ENCODE measurements at places on chromosomes 1 and 21. TPM values are rescaled to one million over a fixed set of nuclear protein-coding genes. Genes with fewer than 3 reads are reported as not detected.

KRTAP10-7 gene
- total RNA-seq = not detected

CFAP45 gene
- 1.1 TPM for total RNA-seq

ATP1A2 gene
- 118 TPM for total RNA-seq

C4BPA gene
- not detected for total RNA-seq

OR2G6 gene
- under 0.01 TPM for total RNA-seq

CDK18 gene
- 1.00 TPM for total RNA-seq

DISP1 gene
- total RNA-seq = 11.2 TPM

PPP1R8 gene
- total RNA-seq = 40.5 TPM

PDE9A gene
- total RNA-seq = 23.5 TPM

LCE3D gene
- total RNA-seq = not detected

PAX7 gene
- total RNA-seq = 0.82 TPM

CEP104 gene
- total RNA-seq = 31.0 TPM

PTPRC gene
- 4.4 TPM for total RNA-seq

DNA sequence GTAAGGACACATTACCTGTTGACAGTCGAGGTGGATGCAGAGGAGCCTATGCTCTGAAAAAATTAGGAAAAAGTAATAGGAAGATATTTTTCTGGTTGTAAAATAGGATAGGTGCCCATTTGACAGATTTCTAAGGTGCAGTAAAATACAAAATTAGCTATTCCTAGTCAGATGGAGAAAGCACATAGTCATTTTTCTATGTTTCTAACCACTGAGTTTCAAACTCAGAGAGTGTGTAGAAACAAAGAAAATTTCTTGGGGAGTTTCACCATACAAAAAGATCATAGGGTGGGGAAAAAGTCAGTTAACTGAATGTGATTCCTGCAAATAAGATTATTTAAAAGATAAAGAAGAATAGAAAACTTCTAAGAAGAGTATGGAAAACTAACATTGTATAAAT, 666.9 kb downstream of the KCNT2 start:
- DNase-seq = no peak

GRCh38 chr21:29175408-29176134, 45.1 kb downstream of the MAP3K7CL start:
- DNase-seq = no peak

GRCh38 chr1:202711949-202712635, 1.8 kb upstream of the SYT2 start:
- no peak for DNase-seq

- no peak for DNase-seq
Observed at GRCh38 chr1:43293176-43293575, 7.6 kb upstream of the TIE1 start.

DNA sequence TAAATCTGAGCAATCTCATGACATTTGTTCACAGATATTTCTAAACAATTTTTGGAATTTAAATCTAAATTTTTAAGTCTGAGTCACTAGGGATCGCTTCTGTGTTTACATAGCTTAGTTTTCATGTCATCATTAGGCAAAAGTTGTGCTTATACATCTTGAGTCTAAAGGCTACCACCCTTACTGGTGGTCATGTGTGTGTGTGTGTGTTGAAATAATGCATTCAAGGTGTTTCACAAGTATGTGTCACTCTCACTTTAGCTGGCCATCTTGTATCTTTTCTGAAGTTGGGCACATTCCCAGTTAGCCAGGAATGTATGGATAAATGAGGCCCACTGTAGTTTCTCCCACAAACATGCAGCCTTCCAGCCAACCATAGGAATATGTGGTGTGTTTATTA, 1162.5 kb upstream of the PRMT6 start:
- DNase-seq = no peak

DNA sequence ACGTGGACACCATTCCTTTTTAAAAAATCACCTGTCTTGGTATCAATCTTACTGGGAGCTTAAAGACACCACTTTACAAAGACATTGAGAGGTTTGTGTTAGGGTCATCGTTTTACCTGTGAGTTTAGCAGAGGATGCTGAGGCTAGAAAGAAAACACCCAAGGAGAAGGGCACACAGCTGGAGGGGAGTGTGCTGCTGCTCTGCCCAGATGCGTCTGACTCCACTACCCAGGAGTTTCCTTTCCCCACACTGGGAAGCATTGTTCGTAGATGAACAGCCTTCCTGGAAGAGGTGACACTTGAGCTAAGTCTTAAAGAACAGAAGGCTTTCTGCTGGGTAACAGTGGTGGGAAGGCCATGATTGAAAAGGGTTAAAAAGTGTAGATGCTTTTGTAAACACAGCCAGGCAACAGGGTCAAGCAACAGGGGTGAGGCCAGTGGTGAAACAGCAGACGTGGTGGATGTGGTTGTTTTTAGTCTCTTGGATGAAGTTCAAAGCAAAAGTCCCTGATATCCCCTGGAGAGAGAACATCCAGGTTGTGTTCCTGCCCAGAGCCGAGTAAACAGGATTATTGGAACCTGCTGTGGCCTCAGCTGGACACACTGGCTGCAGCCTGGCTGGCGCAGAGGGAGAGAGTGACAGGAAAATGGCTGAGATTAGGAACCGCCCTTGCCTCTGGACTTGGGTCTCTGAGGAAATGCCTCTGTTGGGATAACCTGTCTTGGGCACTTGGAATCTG, 198.6 kb upstream of the JUN start:
- DNase-seq = no peak

GRCh38 chr1:116940814-116941599, 31.3 kb downstream of the PTGFRN start:
- DNase-seq = no peak

DNA sequence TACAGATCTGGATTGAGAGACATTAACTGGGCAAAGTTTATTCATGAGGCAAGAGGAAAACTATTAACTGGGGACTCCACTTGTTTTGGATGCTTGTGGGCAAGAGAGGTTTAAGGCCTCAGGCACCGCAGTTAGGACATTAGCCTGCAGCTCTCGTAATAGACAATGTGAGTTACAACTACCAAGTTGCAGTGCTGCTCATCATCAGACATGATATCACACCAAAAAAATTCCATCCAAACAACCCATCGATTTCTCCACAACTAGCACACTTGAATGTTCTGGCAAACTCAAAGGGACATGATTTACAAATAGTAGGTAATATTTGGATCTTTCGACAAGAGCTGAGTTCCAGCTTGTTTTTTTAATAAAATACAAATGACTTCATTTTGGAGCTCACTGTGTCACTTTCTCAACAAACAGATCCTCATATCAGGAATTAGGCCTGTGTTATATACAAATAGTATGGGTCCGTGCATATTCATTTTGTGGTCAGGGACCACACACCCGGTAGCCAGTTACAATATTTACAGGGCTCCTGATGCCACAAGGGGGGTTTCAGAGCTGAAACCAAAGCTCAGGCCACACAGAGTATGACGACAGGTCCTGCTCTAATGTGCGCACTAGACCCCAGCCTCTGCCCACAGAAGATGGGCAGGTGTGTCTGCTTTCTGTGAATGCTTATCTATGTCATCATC, 128.0 kb downstream of the TGFBR3 start:
- no peak for DNase-seq

GRCh38 chr1:41416552-41417334, 55.5 kb downstream of the FOXO6 start:
- DNase-seq = peak; percentile 75

DNA sequence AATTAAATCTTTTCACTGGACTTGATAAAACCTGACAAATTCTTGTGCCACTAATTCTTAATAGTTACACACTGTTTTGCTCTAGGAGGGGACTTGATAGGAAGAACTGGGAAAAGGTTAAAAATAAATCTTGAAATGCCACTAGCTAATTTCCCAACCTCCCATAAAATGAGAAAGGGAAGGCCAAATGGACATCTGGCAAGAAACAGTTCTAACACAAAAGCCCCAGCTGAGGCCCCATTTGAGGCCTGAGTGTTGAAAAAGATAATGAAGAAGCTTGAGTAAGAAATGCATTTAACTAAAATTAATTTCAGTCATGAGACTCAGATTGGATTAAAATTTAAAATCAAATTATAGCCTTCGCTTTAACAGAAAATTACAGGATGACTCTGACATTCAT, 11.2 kb upstream of the RAP1GAP start:
- DNase-seq = no peak

- no peak for DNase-seq
Observed at GRCh38 chr1:62218604-62219003, 24.0 kb downstream of the L1TD1 start.

- no peak for DNase-seq
Observed at GRCh38 chr1:107250169-107250568, 109.3 kb downstream of the NTNG1 start.

GRCh38 chr1:69506311-69506710, 61.4 kb upstream of the LRRC7 start:
- no peak for DNase-seq

GRCh38 chr1:147786536-147786935, 26.1 kb upstream of the GJA5 start:
- no peak for DNase-seq

- no peak for DNase-seq
Observed at GRCh38 chr1:204947338-204947737, 76.7 kb downstream of the NFASC start.

DNA sequence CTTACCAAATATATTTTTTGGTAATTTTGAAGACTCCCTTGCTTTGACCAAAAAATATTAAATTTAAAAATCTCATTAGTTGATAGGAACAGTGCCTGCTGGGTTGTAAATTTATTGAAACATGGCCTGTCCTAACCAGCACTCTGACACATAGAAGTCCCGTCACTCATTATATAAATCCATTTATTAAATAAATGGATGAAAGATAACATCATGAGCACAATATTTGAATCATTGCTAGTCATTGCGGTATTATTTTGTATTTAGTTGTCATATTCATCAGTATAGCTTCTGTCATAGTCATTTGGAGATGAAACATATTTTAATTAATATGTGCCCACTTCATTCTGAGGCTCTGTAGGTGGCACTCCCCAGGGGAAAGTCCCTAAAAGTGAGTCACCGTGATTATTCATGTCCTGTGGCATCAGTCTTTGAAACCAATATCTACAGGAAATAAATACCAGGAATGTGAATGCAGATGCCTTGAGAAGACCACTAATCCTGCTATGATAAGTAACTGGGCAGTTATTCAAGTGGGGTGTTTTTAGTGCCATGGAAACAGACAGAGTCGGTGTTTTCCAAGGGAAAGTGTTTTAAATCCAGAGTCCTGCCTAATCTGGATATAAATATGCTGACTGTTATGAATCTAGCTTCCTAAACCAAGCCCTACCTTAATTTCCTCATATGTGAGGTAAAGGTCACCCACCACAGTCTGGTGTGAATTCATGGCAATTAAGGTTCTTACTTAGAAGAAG, 302.0 kb downstream of the DUSP10 start:
- DNase-seq = no peak

GRCh38 chr1:63802109-63802508, 28.3 kb downstream of the ROR1 start:
- no peak for DNase-seq

GRCh38 chr1:1809489-1809888, 31.2 kb upstream of the NADK start:
- DNase-seq = no peak

DNA sequence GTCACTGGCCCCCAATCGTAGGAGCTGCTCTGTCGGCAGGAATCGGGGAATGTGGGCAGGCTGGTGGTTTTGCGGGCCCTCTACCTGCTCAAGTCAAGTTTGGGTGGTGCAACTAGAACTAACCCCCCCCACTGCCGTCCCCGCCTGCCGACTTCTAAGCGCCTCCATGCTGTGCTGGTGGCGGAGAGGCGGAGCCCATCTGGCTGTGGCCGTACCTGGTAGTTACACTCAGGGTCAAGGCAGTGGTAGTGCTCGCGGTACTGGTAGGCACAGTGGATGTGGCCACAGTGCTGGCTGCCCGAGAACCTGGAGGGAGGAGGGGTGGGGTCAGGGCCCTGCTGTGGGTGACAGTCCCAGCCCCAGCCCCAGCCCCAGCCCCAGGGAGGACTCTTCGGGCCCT, 140.0 kb downstream of the CASZ1 start:
- no peak for DNase-seq

DNA sequence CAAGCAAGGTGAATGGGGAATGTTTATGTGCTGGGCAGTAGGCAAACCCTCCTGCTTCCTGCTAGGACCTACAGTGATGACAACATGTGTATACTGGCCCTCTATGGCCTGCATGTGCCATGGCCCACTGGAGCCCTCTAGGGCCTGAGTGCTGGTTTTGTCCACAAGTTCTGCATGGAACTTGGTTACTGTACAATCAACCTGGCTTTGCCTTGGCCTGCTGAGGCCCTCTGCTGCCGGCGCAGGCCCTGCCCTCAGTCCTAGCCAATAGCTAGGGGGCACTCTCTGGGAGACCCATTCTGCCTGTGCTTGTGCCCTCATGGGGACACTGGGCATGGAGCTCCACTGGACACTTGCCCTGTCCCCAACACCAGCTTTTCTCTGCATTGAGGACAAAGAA, 138.6 kb upstream of the NGF start:
- no peak for DNase-seq

DNA sequence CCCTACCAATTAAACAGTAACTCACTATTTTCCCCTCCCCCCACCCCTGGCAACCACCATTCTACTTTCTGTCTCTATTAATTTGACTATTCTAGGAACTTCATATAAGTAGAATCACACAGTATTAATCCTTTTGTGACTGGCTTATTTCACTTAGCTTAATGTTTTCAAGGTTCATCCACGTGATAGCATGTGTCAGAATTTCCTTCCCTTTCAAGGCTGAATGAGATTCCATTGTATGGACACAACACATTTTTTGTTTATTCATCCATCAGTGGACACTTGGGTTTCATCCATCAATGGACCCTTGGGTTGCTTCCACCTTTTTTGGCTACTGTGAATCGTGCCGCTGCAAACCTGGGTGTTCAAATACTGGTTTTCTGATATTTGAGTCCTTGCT, 41.7 kb downstream of the EIF2D start:
- DNase-seq = no peak

- DNase-seq = no peak
Observed at GRCh38 chr1:12147201-12147701, 19.5 kb upstream of the TNFRSF1B start.
